ENCODE measurements at places on chromosomes 7 and 10. TPM values are rescaled to one million over a fixed set of nuclear protein-coding genes. Genes with fewer than 3 reads are reported as not detected.

GRCh38 chr10:88271761-88272543, 311.2 kb downstream of the RNLS start:
- DNase-seq = no peak

DNA sequence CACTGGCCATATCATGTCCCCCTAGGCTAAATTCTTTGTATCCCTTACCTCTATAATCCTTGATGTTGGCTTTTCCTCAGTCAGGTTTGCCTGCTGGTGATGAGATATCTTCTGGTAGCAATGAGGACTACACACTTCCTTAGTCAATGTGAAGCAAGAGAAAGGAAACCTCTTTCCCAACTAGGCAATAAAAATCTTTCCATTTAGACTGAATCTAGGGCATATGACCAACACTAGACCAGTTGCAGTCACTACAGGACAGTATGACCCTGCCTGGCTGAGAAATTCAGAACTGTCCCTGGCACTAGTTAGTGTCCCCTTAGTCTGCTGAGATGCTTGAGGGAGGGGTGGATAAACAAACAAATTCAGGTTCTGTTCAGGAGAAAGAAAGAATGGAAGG, 142.6 kb downstream of the RNLS start:
- no peak for DNase-seq

DNA sequence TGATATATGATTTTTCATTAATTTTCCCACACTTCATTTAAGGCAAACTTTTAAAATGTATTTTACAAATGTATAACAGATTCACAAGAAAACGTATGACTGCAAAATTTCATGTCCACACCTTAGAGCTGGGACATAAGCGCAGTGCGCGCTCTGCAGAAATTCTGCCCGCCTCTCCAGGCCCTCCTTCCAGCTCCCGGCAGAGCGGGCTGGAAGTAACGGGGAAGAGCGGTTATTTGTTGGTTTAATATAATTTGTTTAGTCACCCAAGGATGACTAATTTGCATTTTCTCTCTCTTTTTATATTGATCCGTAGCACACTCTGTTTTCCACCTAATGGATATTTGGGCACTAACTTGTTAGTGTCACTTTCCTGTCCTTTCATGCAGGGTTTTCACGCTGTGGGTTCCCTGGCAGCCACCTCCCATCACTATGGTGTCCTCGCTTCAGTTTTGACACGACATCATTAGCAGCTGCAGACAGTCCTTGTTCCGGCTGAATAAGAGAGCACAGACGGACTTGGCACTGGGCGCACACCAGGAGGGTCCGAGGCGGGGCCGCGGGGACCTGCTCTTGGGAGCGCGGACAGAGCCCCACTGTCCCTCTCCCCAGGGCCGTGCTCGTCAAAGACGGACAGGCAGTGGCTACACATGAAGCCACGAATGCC, 129.2 kb upstream of the SEC61G start:
- no peak for DNase-seq

GRCh38 chr7:11831156-11831735, 752 bp downstream of the THSD7A start:
- DNase-seq = no peak

DNA sequence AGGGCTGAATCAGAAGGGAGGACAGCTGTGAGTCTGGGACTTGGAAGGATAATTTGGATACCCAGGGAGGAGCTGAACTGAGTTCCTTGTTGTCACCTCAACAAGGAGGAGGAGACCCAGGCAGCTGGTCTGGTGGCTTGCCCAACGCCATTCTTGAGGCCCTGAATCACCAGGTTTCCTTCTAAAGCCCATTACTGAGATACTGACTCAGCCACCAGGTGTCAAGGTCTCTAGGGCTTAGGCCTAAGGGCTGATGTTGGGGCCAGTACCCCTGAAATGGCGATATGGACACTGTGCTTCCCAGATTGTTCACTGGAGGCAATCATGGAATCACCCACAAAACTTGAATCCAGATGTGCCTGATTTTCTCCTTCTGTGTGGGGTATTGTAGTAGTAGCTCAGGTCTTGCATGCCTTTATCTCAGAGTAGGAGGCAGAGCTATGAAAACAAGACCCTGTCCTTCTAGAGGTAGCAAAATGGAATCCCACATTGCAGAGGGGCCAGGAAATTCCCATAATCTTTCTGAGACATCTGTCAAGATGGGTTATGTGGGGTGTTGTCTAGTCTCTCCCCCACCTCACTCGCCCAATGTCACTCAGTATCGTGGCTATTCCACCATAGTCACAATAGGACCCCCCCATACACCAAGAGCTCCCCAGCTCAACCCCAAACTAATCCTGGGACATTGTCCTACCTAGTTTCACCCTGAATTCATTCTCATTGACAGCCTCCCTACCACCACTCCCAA, 1.8 kb upstream of the ATG9B start:
- no peak for DNase-seq

DNA sequence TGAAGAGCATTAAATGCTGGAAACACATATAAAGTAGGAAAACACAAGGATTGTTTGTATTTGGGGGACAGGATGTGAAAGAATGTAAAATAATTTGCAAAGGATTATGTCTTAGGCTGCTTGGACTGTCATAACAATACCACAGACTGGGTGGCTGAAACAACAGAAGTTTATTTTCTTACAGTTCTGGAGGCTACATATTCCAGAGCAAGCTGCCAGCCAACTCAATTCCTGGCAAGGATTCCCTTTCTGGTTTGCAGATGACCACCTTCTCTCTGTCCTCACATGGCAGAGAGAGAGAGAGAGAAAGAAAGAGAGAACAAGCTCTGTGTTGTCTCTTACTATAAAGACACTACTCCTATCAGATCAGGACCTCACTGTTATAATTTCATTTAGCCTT, 8.8 kb upstream of the LAMB4 start:
- no peak for DNase-seq

Gene SLC16A12
- 3.1 TPM for total RNA-seq

- no peak for DNase-seq
These were observed 694.1 kb downstream of the ANKRD7 start for GRCh38 chr7:118918556-118918955.

Measured in cardiac septum (tissue), 1 donor.